SJCRH30 (cell line): ENCODE measurements at places on chromosomes 16 and 17. TPM values are rescaled to one million over a fixed set of nuclear protein-coding genes. Genes with fewer than 3 reads are reported as not detected.

The EVI2B gene
- total RNA-seq, result not detected in 2 replicates

DNA sequence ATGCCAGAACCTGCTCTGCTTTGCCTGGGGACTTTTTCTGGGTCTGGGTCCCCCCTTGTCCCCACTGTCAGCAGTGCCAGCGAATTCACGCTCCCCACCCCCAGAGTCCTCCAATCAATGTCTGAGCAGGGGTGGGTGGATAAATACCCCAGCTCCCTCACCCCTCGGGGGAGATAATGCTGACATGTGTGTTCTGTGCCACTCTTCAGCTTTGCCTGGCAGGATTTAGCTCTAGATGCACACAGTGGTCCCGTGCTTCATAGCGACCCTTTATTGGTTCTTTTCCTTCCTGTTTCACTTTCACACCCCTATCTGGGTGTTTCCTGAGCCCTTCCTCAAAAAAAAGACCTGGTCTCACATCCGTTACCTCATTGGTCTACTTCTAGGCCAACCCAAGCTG lies 277.0 kb downstream of the NPIPA8 start:
- no peaks in the 10 kb centered on the region for H3K4me1 ChIP-seq
- no peak overlapping the region for H3K27ac ChIP-seq
- H3K27me3 ChIP-seq, result no peaks in the 10 kb centered on the region
- DNase-seq, result no peak
- no peaks in the 10 kb centered on the region for H3K36me3 ChIP-seq
- no peak overlapping the region for H3K4me3 ChIP-seq

DNA sequence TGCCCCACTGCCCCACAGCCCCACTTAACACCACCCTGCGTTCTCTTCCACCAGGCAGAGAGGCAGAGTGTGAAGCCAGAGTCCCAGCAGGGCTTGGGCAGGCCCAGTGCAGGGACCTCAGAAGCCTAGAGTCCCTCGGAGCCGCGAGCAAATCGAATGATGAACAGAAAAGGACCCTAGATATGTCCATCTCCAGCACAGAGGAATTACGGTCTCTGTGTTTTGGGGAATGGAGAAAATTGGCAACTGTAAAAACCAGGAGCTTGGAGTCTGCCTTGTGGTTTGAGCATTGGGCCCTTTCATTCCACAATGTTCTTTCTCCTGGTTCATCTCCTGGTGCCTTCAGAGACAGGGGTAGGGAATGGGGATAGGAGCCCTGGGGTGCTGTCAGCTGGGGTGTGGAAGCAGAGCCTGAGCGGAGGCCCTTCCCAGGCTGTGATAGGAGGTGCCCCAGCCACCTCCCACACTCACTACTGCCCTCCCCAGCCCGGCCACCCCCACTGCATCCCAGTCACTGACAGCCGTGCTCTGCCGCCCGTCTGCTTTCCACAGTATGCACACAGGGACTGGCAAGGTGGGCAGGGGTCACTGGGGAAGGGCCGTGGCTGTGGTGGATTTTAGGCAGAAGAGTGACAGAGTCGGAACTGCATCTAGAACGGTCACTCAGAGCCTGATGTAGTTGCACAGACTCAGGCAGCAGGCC lies 26.7 kb downstream of the TBX4 start:
- peaks cover 5% of the 10 kb centered on the region; the same call in 1 of the 2 replicates for H3K4me1 ChIP-seq
- H3K36me3 ChIP-seq, result no peaks in the 10 kb centered on the region
- no peak for DNase-seq
- no peak overlapping the region for H3K27ac ChIP-seq
- H3K27me3 ChIP-seq, result no peaks in the 10 kb centered on the region

DNA sequence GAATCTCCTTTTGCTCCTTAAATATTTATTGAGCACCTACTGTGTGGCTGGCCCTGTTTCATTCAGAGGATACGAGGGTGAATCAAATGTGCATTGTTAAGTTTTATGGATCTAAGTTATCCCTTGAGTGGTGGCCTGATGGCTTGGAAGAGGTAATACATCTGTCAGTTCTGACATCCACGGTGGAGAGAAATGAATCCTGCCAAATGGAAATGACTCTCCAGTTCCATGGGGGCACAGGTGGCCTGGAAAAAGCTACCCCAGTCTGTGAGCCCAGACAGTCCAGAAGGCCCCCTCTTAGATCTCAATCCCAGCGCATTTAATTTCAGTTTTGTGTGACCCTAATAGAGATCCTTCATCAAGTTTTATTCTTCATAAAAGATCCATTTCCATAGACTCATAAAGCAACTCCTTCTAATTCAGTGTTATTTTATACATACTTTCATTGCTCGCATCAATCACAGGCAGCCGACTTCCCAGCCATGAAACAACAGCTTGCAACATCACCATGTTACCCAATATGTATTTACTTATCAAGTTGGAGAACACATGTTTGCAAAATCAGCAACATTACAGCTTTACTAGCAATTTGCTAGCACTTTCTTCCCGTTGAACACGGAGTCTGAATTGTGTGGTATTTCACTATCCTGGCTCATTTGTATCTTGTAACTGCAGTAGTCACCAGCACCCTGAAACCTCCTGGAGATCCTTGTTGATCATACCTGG lies 334.8 kb upstream of the HSBP1 start:
- no peak overlapping the region for H3K27ac ChIP-seq
- H3K36me3 ChIP-seq, result no peaks in the 10 kb centered on the region
- H3K4me1 ChIP-seq, result no peaks in the 10 kb centered on the region; the same call in 1 of the 2 replicates
- no peak overlapping the region for H3K4me3 ChIP-seq
- no peak for DNase-seq

GRCh38 chr17:56297184-56297583 lies 143.9 kb downstream of the ANKFN1 start:
- H3K4me1 ChIP-seq, result no peaks in the 10 kb centered on the region
- DNase-seq, result no peak
- no peaks in the 10 kb centered on the region for H3K27me3 ChIP-seq
- H3K4me3 ChIP-seq, result no peak overlapping the region

The ABCC3 gene
- total RNA-seq, result 0.10 and 0.16 TPM in 2 replicates

The NXPH3 gene
- 1.0 and 1.2 TPM in 2 replicates for total RNA-seq

DNA sequence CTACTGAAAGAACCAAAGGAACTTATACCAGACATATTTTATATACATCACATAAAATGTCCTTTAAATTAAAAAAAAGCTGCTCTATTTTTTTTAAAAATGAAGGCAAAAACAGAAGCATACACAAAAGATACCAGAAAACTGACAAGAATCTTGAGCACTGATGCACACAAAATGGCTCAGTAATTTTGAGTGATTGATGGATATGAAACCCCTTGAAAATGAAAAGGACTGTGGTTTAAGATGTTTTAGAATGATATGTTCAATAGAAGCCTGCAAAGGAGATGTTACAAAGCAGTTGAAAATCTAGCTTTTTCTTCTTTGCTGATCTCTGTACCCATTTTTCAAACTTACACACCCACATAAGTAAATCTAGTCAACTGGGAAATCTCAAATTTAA lies 2.7 kb downstream of the C16orf87 start:
- no peaks in the 10 kb centered on the region for H3K27me3 ChIP-seq
- no peak overlapping the region for H3K4me3 ChIP-seq
- no peaks in the 10 kb centered on the region; the same call in 1 of the 2 replicates for H3K4me1 ChIP-seq
- DNase-seq, result no peak

The ADAP2 gene
- 0.30 TPM in 1 of 2 replicates, not detected in the other for total RNA-seq

GRCh38 chr16:10318798-10319500 lies 66.9 kb upstream of the ATF7IP2 start:
- H3K27me3 ChIP-seq, result no peaks in the 10 kb centered on the region
- DNase-seq, result no peak
- H3K4me1 ChIP-seq, result no peaks in the 10 kb centered on the region
- H3K36me3 ChIP-seq, result no peaks in the 10 kb centered on the region
- H3K27ac ChIP-seq, result no peak overlapping the region

- H3K27ac ChIP-seq, result no peak overlapping the region
- no peaks in the 10 kb centered on the region for H3K27me3 ChIP-seq
- no peak for DNase-seq
- H3K4me1 ChIP-seq, result no peaks in the 10 kb centered on the region
- H3K4me3 ChIP-seq, result no peak overlapping the region
- peaks cover 3% of the 10 kb centered on the region; the same call in 1 of the 2 replicates for H3K36me3 ChIP-seq
These were observed 167.3 kb upstream of the ZNF267 start for GRCh38 chr16:31706318-31706717.

- H3K4me1 ChIP-seq, result no peaks in the 10 kb centered on the region
- DNase-seq, result no peak
- no peak overlapping the region for H3K27ac ChIP-seq
- no peaks in the 10 kb centered on the region for H3K27me3 ChIP-seq
- no peak overlapping the region for H3K4me3 ChIP-seq
- H3K36me3 ChIP-seq, result peaks cover 25% of the 10 kb centered on the region
These were observed 13.5 kb upstream of the ADAM11 start for GRCh38 chr17:44745301-44745700.

DNA sequence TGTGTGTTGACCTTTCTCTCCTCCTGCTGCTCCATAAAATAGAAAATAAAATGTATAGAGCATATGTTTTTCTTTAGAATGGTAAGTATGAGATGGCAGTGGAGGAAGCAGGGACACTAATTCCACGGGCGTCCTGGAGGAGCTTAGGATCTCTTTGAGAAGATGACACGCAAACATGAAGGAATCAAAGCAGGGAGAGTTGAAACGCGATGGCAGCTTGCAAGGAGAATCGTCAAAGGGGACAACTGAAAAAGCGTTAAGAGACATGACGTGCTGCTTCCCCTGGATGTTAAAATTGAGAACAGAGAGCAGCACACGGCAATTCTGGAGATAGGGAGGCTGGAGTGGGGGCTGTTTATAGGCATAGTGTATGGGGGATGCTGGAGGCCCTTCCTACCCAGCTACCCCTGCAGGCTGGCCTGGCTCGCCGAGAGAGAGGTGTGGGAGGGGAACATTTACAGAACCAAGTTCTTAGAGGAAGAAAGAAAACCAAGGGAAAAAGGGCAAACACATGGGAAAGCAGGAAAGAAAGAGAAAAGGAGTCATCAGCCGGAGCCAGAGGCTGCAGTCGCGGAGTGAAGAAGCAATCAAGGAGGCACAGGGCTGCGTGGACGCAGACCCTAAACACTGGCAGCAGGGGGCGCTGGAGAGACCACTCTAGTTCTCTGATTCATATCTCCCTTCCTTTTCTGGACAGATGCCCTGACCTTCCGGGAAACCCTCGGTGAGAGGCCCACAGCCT lies 55.8 kb downstream of the MYH13 start:
- H3K27ac ChIP-seq, result no peak overlapping the region
- no peaks in the 10 kb centered on the region for H3K36me3 ChIP-seq
- no peaks in the 10 kb centered on the region; the same call in 1 of the 2 replicates for H3K4me1 ChIP-seq
- H3K4me3 ChIP-seq, result no peak overlapping the region

DNA sequence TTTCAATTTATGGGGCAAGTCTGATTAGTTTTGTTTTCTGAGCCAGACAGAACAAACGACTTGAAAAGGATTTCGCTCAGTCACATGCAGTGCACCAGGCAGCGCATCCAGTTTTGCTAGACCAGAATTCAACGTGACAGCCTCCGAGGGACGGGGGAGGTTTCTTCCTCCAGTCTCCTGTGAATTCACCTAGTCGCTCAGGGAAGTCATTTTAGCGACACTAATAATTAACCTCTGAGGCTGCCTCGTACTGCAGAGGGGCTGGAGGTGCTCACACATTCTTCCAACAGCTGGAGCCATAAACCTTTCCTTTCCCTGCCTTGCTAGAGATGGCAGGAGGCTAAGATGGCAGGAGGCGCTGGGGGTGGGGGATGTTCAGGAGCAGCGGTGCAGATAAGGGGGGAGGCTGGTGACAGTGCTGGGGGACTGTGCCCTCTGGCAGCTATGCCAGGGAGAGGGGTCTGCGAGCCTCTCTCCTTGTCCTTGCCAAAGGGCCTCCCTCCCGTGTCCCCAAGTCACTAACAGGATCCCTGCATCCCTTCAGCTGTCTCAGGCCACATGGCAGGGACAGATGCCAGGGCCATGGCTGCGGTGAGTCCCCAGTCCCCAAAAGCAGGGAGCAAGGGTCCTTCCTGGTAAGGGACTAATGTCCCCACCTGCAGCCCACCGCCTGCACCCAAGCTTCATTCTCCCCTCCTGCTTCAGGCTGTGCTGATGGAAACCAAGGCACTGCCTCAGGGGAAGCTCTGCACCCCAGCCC lies 24.0 kb downstream of the MXRA7 start:
- no peak overlapping the region for H3K4me3 ChIP-seq
- H3K4me1 ChIP-seq, result peaks cover 53% of the 10 kb centered on the region
- DNase-seq, result no peak
- no peaks in the 10 kb centered on the region for H3K27me3 ChIP-seq

The TPSD1 gene
- not detected in 2 replicates for total RNA-seq

DNA sequence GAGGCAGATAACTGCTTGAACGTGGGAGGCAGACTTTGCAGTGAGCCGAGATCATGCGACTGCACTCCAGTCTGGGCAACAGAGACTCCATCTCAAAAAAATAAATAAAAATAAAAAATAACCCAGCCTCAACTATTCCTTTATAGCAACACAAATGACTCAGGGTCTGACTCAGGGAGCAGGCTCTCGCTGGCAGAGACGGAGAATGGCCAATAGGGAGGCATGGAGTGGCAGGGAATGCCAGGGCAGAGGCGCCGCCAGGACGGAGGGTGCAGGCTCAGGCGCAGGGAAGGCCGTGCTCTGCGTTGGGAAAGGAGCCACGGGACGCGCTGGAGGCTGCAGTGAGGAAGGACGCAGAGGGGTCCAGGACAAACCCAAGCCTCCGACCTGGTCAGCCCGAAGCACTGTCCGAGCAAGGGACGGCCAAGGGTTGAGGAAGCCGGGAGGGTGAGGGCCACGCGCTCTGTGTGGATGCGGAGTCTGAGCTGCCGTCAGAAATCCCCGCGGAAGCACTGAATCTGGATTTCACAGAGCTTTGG lies 40.3 kb downstream of the PKD1 start:
- H3K27ac ChIP-seq, result no peak overlapping the region
- no peaks in the 10 kb centered on the region for H3K27me3 ChIP-seq
- H3K36me3 ChIP-seq, result peaks cover 16% of the 10 kb centered on the region
- H3K4me3 ChIP-seq, result no peak overlapping the region
- no peaks in the 10 kb centered on the region for H3K4me1 ChIP-seq

DNA sequence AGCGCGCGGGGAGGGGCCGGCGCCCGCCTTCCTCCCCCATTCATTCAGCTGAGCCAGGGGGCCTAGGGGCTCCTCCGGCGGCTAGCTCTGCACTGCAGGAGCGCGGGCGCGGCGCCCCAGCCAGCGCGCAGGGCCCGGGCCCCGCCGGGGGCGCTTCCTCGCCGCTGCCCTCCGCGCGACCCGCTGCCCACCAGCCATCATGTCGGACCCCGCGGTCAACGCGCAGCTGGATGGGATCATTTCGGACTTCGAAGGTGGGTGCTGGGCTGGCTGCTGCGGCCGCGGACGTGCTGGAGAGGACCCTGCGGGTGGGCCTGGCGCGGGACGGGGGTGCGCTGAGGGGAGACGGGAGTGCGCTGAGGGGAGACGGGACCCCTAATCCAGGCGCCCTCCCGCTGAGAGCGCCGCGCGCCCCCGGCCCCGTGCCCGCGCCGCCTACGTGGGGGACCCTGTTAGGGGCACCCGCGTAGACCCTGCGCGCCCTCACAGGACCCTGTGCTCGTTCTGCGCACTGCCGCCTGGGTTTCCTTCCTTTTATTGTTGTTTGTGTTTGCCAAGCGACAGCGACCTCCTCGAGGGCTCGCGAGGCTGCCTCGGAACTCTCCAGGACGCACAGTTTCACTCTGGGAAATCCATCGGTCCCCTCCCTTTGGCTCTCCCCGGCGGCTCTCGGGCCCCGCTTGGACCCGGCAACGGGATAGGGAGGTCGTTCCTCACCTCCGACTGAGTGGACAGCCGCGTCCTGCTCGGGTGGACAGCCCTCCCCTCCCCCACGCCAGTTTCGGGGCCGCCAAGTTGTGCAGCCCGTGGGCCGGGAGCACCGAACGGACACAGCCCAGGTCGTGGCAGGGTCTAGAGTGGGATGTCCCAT lies 232.8 kb downstream of the SEC14L1 start:
- H3K36me3 ChIP-seq, result no peaks in the 10 kb centered on the region
- H3K27me3 ChIP-seq, result no peaks in the 10 kb centered on the region
- DNase-seq, result peak; percentile 43

The NPIPB9 gene
- total RNA-seq, result 1.1 TPM in 1 of 2 replicates, not detected in the other

The CDH15 gene
- 162 and 186 TPM in 2 replicates for total RNA-seq
